ENCODE measurements at places on chromosomes 4 and X.

- no peak for DNase-seq
These were observed 124.5 kb upstream of the NEIL3 start for GRCh38 chr4:177185151-177185550.

DNA sequence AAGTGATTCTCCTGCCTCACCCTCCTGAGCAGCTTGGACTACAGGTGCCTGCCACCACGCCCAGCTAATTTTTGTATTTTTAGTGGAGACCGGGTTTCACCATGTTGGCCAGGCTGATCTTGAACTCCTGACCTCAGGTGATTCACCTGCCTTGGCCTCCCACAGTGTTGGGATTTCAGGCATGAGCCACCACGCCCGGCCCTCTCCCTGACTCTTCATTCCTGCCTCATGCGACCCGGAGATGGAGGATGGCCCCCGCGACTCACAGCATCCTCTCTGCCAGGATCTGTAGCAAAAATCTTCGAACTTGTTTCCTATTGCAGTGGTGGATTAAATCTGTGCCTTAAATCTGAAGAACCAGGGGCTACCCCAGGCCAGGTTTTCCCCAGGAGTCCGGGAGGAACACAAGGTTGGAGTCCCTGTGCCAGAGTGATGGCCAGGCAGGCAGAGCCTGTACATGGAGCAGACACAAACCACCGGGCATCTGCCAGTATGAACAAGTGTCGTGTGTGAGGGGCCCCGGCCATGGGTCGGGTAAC is 11.5 kb downstream of the CPLX1 start:
- no peak for DNase-seq

DNA sequence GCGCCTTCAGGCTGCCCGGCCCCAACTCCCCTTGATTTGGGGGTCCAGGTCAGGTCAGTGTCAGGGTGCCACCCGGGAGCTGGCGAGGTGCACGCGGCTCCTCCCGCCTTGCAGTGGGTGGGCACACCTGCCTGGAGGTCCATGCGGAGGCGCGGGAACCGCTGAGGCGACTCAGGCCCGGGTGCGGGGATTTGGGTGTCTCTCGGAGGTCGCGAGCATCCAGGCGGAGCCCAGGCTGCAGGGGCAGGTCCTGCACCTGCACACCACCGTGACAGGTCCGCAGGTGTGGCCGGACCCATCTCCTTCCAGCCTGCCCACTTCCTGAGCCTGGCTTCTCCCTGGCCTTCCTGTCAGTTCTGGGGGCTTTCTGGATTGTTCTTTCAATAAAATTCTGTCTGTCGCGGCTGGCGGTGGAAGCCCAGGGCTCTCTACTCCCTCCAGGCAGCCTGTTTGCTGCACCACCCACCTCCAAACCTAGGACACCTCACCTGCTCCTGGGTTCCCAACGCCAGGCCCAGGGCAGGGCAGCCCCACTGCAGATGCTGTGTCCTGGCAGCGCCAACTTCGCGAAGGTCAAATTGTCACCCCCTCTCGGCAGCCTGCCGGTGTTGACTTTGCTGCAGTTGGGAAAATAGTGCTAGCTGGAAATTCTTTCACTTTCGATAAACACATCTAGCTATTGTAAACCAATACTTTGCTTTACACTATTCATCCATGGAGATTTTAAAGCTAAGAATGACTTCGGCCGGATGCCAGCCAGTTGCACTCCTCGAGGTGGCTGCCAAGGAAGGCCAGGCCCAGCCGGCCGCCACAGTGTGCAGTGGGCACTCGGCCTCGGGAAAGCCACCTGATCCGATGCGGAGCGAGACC is 35.9 kb downstream of the FGFRL1 start:
- DNase-seq, result no peak

- no peak for DNase-seq
These were observed 74.2 kb downstream of the RTL9 start for GRCh38 chrX:110432906-110433215.

DNA sequence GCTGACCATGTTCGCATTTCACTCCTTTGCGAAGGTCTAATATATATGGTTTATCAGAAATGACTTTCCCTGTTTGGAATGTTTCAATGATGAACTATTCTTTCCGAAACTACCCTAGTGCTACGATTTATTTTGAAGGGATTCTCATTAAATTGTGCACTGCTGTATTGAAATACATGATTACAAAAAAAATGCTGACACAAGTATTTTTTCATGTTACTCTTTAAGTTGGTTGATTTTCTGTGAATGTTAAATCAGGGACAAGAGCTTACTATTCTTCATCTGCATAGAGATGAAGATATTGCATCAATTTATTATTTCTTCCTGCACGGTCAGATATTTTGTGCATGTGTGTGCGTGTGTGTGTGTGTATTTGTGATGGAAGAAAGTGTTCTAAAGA is 731.5 kb upstream of the AGA start:
- no peak for DNase-seq

DNA sequence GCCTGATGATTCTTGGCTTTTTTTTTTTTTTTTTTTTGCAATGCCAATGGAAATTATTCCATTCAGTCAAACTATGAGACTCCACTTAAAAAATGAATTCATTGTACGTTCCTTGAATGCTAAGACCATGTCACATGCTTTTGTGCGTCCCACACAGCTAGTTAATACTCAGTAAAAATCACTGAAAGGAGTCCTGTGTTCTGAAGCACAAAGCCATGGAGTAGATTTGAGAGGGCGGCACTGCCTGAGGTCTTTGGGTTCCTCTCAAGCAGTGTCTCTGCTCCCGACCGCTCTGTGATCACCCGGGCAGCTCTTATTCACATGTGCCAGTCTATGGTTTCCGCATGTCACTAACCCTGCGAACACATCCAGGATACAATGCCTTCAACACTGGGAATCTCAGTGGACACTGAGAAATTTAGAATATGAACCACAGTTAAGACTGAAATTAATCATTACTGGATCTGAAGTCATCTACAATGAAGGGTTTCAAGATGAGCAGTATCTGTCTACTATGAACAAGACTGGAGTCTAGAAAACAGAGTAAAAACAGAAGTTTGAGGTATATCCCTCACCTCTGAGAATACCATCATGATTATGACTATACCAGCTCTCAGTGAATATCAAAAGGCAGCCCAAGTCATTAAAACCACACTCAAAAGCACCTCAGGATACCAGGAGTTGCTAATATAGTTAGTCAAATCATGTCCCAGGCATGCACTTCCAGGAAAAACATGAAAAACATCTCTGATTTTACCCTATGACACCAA is 193.0 kb downstream of the MGST2 start:
- no peak for DNase-seq

- no peak for DNase-seq
These were observed 68.0 kb upstream of the HPGD start for GRCh38 chr4:174590336-174590735.

- peak; percentile 57 for DNase-seq
These were observed 8.0 kb downstream of the IBSP start for GRCh38 chr4:87807402-87807801.

GRCh38 chr4:26589705-26590104 is 5.8 kb downstream of the TBC1D19 start:
- no peak for DNase-seq

DNA sequence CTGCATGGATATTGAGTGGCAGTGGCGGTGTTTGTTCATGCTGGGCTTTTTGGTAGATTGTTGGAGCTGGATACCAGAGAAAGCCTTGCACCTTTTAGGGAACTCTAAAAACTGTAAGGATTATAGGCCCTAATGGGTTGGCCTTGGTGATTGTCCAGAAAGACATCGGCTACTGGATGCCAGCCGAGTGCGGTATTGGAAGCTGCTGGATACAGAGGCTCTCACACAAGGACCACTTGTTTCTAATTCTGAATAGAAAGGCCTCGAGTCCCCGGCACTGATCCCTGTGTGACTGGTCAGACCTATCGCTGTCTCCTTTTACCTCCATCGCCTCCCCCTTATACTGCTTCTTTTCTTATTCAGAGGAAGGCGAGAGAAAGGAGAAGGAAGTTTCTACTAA is 27.3 kb upstream of the SCOC start:
- no peak for DNase-seq

DNA sequence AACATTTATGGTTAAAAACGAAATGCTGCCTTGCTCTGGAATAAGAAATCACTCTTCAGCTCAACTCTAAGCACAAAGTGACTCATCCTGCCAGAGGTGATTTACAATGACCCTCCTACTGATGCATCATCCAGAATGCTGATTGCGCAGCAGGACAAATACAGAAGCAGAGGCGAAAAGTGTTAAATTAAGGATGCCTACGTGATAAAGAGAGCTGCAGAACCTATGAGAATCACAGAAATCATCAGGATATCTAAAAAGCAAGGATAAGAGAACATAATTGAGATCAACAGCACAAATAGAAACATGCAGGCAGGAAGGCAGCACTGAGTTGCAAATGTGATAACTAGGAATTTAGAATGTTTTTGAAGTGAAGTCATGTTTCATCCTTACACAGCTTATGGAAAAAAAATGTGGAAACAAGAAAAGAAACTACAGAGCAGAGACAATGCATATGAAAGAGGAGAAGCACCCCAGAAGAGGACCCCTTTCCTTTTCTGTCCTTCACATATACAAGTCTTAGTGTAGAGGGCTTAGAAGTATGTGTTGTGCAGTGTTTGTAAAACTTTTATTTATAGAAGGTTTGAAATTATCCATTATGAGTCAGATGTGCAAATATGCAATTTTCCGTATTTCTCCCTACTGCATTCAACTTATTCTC is 188.4 kb downstream of the SLC7A11 start:
- no peak for DNase-seq

- DNase-seq, result no peak
These were observed 181.9 kb downstream of the RAPGEF2 start for GRCh38 chr4:159284733-159285132.
